Activated T-helper 9 cell treated with anti-CD3 and anti-CD28 coated beads, Interleukin-2, amount 50 U/mL, for 16 hours (primary cell): ENCODE measurements at places on chromosomes 16 and 17.

GRCh38 chr17:47855737-47856136 is 4.8 kb upstream of the SP6 start:
- DNase-seq = no peak

- no peak for DNase-seq
Measured at GRCh38 chr17:6603744-6604325, 36.7 kb downstream of the KIAA0753 start.

DNA sequence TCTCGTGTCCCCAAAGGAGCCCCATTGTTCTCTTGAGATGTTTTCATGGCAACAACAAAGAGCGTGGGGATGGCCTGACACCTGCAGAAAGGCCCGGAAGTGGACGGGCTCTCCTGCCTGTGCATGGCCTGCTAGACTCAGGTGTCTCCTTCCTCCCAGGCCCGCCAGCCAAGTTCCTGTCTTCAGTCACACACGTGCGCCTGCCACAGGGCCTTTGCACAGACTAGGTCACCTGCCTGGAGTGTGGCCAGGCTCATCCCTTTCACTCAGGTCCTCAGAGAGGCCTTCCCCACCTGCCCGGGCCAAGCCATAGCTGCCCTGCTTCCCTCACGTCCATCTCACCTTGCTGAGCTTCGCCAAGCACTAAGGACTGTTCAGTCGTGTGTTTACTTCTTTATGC is 300.9 kb downstream of the FOXL1 start:
- DNase-seq = no peak

GRCh38 chr17:44757045-44757917 is 1.5 kb upstream of the ADAM11 start:
- DNase-seq = no peak

- peak; percentile 96 for DNase-seq
Measured at GRCh38 chr17:21287703-21288449, 3.4 kb downstream of the MAP2K3 start.

DNA sequence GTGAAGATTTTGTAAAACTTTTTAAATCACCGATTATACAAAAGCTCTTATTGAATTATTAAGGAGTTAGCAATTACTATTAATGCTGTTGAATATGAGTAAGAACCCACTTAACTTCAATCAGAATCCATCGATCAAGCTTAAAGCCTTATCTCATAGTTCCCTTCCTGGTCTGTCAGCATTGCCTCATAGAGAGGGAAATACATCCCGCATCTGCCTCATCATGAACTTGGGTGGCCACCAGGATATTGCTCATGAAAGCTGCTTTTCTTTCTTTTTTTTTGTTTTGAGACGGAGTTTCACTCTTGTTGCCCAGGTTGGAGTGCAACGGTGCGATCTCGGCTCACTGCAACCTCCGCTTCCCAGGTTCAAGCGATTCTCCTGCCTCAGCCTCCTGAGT is 66.7 kb downstream of the PIGL start:
- no peak for DNase-seq

- DNase-seq = no peak
Measured at GRCh38 chr17:45645330-45645729, 138.8 kb upstream of the CRHR1 start.

DNA sequence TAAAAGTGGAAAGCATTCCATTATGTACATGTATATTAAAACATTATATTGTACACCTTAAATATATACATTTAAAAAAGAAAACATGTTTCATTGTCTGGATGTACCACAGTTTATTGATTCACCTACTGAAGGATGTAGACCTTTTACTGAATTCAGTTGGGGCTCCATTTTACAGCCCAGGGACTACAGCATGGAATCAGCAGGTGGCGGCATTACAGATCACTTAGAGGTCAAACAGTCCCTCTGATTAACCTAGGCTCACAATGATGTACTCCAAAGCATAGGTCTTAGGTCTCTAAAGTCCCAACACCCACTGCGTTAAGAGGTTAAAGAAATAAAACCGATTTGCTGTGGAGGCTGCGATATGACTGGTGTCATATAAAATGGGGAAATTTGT is 490.9 kb downstream of the SHISA9 start:
- DNase-seq = no peak

DNA sequence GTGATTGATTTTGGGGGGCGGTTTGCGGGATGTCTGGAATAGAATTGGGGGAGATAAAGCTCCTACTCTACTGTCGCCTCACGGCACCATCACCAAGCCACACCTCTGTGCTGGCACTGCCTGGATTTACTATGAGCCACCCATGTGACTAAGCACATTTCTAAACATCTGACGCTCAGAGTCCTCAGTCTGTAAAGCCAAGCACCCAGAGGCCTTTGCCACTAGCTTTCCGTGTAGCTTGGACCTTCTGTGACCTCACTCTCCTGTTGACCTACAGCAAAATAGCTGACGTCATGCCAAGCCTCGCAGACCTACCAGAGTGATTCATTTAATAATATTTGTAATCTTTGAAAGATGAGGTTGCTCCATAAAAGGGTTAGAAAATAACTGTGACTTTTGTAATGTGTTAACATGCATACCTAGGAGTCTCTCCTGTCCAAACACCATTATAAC is 38.5 kb upstream of the MYOCD start:
- no peak for DNase-seq

DNA sequence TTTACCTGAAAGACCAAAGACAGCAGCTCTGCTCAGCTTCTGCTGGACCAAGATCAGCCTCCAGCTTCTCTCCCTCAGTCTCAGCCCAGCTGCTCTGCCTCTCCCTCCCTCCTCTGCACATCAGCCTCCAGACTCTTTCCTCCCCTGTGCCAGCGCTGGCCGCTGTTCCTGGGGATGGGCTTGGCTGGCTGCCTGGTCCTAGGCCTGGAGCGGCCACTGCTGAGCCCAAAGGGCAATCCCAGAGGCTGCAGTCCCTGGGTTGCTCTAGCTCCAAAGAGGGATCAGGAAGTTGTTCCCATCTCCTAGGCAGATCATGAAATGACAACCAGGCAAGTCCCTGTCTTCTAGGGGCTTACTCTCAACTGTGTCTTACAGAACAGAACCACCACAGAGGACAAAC is 31.3 kb downstream of the DCUN1D3 start:
- DNase-seq = no peak

GRCh38 chr16:86739808-86740207 is 161.5 kb downstream of the FOXL1 start:
- DNase-seq = no peak

GRCh38 chr17:73135766-73136165 is 29.0 kb upstream of the SSTR2 start:
- no peak for DNase-seq

- no peak for DNase-seq
Measured at GRCh38 chr17:75547091-75547490, 21.6 kb downstream of the LLGL2 start.

DNA sequence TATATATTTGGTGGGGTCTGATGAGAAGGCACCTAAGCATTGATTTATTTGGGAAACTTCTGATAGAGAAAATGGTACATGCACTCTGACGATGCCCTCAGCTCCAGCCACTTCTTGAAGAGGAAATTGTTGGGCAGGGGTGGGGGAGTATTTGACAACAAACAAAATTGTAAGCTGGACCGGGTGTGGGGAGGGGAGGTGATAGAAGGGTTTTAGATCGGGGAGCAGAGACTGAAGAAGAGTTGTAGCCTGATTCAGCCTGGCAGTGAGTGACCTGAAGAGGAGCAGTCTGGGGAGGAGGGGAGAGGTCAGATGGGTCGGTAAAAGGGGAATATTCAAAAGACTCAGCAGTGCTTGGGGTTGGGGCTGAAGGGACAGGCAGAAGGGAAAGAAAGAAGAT is 2284.7 kb downstream of the TP53TG3F start:
- no peak for DNase-seq

DNA sequence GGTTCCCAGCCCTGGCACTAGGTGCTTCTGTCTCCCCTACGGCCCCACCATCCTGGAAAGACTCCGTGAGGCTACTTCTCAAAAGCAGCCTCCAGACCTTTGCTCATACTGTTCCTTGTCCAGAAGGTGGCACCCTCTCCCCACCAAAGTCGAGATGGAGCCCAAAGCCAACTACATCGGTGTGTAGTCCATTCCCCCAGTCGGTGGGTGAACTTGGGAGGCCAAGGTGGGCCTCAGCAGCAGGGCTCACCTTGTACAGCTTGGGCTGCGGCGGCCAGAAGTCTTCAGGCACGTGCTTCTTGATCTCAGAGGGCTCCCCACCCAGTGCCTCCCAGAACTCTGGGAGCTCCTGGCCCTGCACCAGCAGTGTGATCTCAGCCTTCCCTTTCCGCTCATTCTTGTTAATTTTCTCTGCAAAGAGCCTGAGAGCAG is 10.2 kb downstream of the FLII start:
- peak; percentile 31 for DNase-seq

GRCh38 chr16:2299915-2300192 is 31.9 kb upstream of the RNPS1 start:
- DNase-seq = no peak

GRCh38 chr17:48478224-48479013 is 48.4 kb upstream of the SKAP1 start:
- DNase-seq = no peak

DNA sequence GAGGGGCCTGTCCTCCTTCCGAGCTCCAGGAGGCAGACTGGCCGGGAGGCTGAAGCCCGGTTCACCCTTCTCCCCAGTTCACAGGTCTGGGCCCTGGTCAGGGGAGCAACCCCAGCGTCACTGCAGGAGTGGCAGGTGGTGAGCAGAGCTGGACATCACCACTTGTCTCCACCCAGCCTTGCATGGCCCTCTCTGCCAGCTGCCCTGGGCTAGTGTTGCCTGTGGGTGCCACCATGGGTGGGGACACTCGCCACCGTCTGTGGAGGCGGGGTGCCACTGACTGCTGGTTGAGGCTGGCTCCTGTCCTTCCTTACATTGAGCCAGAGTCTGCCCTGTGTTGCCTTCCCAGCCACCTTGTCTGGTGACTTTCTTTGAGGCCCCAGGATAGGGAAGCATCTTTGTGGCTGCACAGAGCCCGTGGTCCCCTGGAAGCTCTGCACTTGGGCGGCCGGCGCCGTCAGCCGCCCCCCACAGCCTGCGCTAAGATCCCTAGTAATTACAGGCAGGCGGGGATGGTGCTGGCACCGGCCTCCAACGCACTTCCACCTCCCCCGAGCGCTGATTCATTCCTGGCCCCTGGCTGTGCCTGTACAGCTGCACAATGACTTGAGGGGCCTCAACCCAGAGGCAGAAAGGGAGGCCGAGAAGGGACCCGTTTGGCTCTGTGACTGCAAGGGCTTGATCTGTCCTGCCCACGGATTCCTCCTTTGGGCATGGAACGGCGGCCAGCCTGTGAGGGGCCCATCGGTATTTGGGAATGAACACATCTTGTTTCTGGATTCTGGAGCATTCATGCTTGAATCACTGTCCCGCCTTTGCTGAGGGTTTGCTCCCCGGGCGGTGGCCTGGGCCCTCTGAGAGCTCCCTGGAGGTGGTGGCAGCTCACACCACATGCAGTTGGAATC is 5.2 kb downstream of the BAIAP2 start:
- no peak for DNase-seq

DNA sequence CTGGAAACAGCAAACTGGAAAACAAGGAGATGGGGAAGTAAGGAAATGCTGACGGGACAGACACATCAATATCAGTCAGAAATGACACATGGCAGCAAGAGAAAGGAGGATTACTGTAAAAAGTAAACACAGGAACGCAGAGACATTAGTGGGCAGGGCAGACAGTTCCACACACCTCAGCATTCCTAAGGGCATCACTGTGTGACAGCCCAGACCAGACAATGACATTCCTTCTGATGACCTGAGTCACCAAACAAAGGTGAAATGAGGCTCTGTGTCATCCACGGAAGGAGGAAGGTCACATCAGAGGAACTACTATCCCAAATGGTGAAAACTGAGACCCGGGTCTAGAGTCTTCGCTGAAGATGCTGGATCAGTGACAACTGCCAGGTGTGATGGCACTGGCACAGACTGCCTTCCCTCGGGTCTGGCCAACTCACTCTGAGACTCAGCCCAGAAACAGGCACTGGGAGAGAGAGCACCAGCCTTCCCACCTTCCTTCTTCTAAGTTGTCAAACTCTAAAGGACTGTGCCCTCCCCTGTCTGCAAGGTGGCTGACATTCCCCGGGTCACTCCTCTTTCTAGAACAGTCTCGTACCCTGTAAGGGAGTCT is 36.7 kb downstream of the TK2 start:
- no peak for DNase-seq

GRCh38 chr16:57405097-57405496 is 530 bp downstream of the CCL17 start:
- no peak for DNase-seq

GRCh38 chr16:49739381-49739780 is 116.5 kb downstream of the ZNF423 start:
- DNase-seq = no peak

GRCh38 chr17:22265807-22266206 is 573.5 kb downstream of the KCNJ18 start:
- no peak for DNase-seq

- no peak for DNase-seq
Measured at GRCh38 chr17:19248151-19248927, 11.2 kb downstream of the EPN2 start.

GRCh38 chr17:39660397-39661385 is 4.5 kb upstream of the TCAP start:
- no peak for DNase-seq

GRCh38 chr17:50604513-50604912 is 30.2 kb upstream of the ABCC3 start:
- no peak for DNase-seq

- no peak for DNase-seq
Measured at GRCh38 chr16:51757505-51757904, 606.4 kb upstream of the SALL1 start.

DNA sequence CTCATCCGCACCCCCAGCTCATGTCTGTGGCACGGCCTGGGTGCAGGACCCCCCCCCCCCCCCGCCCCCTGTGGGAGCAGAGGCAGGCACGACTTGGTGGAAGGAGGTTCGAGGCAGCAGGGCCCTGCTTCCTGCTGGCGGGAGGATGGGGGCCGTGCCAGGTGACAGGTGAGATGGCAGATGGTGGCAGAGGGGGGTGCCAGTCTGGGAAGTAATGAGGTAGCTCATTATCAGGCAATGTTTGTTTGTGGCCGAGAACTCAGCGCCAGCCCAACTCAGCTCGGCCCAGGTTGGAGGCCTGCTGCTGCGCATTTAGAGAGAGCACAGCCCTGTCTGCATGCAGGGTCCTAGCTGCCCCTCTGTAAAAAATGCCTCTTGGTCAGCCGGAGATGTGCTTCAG is 40.1 kb upstream of the JPH3 start:
- no peak for DNase-seq

DNA sequence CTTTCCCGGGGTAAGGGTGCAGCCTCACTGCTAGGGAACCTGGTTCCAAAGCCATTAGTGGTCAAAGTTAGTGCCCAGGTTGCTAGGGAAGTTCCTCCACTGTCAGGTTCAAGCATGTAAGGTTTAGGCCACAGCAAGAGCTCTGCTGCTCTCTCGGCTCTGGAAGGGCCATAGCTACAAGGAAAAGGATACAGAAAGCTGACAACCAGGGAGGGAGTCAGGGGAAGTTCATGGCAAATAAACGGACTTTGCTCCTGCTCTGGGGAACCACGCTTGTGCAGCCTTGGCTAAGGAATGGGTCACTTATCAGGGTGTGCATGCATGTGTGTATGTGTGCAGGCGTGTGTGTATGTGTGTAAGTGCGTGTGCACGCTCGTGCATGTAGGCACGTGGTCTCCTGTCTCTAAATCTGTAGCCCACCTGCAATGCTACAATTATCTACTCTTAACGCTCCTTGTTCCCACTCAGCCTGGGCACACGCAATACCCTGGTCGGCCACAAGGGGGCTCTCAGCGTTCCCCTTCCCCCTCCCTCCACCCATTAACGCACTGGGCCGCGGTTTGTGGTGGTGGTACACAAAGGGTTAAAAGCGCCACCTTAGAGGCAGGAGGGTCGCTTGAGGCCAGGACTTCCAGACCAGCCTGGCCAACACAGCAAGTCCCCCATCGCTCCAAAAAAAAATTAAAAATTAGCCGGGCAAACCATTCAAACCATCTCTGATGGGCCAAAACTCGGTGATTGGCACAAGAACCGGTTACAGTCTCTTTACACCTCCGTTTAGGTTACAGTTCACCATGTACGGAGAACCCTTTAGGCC is 48.4 kb upstream of the KDM8 start:
- DNase-seq = peak; percentile 61
